Kidney epithelial cell (primary cell): ENCODE measurements at places on chromosomes 16 and 17.

GRCh38 chr16:26058326-26058725 is 366.6 kb downstream of the HS3ST4 start:
- DNase-seq: no peak

- DNase-seq: no peak
These were observed 51.0 kb downstream of the VAC14 start for GRCh38 chr16:70749681-70750601.

- no peak for DNase-seq
These were observed 24.4 kb downstream of the SREBF1 start for GRCh38 chr17:17812211-17813054.

DNA sequence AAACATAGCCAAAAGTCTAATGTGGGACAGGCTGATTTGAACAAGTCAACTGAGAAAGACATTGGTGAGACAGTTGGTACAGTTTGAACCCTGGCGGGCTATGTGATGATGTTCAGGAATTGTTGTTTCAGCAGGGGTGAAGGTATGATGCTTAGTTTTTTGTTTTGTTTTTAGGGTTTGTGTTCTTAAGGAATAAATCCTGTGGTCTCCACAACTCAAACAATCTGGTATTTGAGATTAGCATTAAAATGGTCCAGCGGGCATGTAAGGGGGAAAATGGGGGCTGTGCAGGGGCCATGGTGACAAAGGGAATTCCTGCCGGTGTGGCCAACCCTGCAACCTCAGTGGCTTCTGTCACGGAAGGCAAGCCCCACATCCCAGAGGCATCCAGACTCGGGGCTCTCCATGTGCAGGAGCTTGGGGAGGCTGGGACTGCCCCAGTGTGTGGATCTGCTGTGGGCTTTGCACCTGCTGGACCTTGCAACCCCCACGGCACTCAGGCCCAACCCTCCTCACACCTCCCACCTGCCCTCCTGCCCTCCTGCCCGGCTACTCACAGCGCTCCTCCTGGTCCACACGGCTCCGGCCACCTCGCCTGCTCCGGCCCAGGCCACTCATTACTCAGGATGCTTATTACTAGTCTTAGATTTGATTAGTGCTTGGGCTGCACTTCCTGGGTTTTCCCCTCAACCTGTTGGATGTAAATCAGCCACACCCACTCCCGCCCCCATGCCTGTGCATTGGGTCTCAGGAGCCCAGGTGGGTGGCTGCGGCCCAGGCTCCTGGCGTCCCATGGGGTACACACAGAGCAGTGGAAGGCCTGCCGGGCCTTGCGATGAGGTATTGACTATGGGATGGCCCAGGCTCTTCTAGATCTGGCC is at the start of gene TNFRSF13B:
Gene TNFRSF13B (minus strand): TSS at position 661 of the 881 bp plus-strand sequence. CDS start 43 bp downstream, at position 618.
- no peak for DNase-seq

- DNase-seq: no peak
These were observed 36.7 kb downstream of the LIG3 start for GRCh38 chr17:35017021-35017420.

DNA sequence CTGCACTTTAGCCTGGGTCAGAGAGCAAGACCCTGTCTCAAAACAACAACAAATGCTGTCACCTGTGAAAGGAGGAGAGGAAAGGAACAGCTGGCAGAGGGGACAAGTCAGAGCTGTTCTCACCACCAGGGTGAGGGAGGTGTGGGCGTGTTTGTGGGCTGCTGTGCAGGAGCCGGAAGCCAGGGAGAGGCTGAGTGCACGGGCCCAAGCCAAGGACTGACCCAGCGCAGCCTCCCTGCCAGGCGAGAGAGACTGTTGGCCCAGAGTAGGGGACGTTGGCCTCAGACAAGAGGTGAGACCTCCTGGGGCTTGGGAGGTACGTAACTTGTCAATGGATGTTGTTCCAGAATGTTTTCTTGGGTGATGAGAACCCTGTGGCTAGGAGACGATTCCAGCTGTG is 10.7 kb downstream of the SPNS2 start:
- no peak for DNase-seq

GRCh38 chr17:80035937-80036714 is at the start of gene CCDC40:
Gene CCDC40 (plus strand): TSS chr17:80036642. CDS start chr17:80036663, 21 bp downstream.
- no peak for DNase-seq
